ENCODE measurements at places on chromosomes 2 and 18. TPM values are rescaled to one million over a fixed set of nuclear protein-coding genes. Genes with fewer than 3 reads are reported as not detected.

GRCh38 chr2:9189901-9190300 is 16.7 kb upstream of the ASAP2 start:
- H3K4me3 ChIP-seq, result no peak overlapping the region
- DNase-seq, result no peak
- H3K36me3 ChIP-seq, result no peaks in the 10 kb centered on the region
- H3K27ac ChIP-seq, result no peak overlapping the region
- no peaks in the 10 kb centered on the region for H3K27me3 ChIP-seq
- H3K4me1 ChIP-seq, result peaks cover 3% of the 10 kb centered on the region

FBXO41 gene
- total RNA-seq, result 21.5 TPM

DNA sequence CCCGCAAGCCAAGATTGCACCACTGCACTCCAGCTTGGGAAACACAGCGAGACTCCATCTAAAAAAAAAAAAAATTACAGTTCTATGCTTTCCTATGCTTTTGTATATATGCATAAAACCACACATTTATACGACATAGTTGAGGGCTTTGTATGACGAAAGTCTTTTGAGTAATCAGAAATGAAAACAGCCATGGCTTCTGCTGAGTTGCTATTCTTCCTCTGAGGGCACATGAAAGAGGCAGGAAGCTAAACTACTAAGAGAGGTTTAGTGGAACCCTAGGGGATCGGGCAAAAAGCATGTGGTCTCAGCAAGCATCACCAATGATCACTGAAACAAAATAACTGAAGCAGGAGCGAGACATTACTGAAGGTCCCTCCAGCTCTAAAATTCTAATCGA is 99.6 kb downstream of the ZAP70 start:
- H3K27me3 ChIP-seq, result no peaks in the 10 kb centered on the region
- H3K4me1 ChIP-seq, result peaks cover 8% of the 10 kb centered on the region
- no peak overlapping the region for H3K27ac ChIP-seq

DUSP19 gene
- total RNA-seq, result 3.4 TPM

GAD1 gene
- total RNA-seq, result 2.5 TPM

DNA sequence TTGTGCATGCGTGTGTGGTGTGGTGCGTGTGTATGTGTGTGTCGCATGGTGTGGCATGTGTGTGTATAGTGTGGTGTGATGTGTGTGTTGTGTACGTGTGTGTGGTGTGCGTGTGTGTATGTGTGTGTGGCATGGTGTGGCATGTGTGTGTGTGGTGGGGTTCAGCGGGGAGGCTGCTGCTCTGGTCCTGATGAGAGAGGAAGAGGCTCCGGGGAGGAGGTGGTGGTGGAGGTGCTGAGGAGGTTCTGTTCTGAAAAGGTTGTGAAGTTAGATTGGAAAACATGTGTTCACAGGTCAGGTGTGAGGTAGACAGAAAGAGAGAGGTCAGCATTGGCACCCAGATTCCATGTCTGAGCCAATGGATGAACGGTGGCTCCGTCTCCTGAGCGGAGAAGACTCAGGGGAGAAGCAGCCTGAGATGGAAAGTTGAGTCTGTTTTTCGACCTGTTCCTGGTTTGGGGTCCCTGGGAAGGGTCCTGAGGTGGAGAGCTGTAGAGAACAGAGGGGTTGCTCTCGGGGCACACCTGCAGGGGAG is 67.2 kb upstream of the HDAC4 start:
- H3K27me3 ChIP-seq, result peaks cover 3% of the 10 kb centered on the region
- H3K4me3 ChIP-seq, result no peak overlapping the region
- H3K36me3 ChIP-seq, result peaks cover 5% of the 10 kb centered on the region
- DNase-seq, result no peak

DNA sequence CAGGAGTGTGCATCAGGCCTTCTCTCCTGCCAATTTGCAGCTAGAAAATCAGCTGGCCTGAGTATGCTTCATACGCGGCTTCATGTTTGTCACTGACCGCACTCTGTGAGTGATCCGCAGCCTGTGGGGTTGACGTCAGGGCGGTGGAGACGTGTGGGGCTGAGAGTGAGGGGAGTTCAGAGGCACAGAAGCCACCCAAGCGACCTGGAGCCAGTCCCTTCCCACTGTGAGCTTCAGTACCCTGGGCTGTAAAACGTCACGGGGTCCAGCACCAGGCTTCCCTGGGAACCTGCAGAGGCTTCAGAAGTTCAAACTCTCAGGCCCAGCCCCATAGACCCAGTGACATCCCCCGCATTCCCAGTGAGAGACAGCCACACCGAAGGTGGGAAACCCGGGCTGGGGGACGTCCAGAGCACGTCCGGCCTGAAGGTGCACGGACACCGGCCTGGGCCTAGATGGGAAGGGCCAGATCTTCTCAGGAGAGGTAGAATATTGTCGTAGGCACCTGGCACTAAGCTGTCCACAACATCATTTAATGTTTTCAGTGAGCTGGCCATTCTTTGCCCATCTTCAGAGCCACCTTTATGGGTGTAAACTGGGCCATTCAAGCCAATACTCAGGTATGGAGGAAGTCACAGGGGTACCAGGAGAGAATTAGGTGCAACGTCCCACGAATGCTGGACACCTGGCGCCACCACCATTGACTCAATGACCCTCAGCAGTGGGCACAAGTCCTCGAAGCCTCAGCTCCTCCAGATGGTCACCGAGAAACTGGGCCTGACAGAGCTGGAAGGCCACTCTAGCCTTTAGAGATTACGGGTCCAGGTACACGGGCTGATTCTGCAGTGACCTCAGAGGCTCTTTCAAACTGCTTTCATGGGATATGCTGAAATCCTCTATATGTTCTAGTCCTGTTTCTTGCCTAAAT is 235.6 kb upstream of the MYT1L start:
- DNase-seq, result no peak
- peaks cover 21% of the 10 kb centered on the region for H3K4me1 ChIP-seq
- H3K36me3 ChIP-seq, result no peaks in the 10 kb centered on the region
- H3K27ac ChIP-seq, result no peak overlapping the region
- no peaks in the 10 kb centered on the region for H3K27me3 ChIP-seq
- no peak overlapping the region for H3K4me3 ChIP-seq

ZC3H8 gene
- total RNA-seq, result 7.0 TPM
